Daoy (cell line): ENCODE measurements at places on chromosomes 12 and 14.

DNA sequence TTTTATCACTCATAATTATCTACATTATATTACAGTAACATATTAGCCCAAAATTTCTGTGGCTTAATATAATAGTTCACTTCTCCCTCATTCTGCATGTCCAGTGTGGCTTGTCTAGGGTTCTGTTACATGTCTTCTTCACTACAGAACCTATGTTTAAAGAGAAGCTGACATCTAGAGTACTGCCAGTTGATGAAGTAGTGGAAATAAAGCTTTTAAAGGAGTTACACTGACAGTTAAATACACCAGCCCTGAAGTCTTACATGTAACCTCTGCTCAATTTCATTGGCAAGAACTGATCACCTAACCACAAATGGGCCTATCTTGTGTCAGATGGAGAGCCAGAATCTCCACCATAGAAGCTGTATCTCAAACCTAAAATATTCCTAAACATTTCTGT, 32.9 kb downstream of the RPS6KA5 start:
- no peak for DNase-seq

GRCh38 chr12:38544330-38545066, 227.9 kb downstream of the ALG10B start:
- no peak for DNase-seq

DNA sequence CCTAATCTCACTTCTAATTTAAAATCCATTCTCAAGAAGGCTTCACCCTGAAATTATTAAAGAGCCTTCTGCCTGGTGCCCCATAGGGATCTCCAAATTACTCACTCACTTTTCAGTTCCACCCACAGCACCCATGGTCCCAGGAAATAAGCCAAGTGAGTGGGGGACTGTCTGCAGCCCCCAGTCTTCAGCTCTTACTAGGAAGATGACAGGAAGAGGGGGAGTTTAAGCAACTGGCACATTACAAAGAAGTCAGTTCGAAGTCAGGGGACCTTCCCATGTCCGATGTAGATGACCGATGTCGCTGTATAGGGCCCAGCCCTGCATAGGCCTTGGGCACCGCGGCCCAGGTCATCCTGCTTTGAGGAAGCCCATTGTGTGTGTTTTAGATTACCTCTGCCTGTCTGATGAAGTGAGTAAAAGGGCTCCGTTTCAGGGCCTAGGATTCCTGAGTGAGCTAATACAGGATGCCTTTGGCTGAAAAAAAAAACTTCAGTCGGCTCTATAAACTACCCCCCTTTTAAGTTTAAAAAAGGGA, 1.9 kb downstream of the ACTN1 start:
- DNase-seq = no peak

DNA sequence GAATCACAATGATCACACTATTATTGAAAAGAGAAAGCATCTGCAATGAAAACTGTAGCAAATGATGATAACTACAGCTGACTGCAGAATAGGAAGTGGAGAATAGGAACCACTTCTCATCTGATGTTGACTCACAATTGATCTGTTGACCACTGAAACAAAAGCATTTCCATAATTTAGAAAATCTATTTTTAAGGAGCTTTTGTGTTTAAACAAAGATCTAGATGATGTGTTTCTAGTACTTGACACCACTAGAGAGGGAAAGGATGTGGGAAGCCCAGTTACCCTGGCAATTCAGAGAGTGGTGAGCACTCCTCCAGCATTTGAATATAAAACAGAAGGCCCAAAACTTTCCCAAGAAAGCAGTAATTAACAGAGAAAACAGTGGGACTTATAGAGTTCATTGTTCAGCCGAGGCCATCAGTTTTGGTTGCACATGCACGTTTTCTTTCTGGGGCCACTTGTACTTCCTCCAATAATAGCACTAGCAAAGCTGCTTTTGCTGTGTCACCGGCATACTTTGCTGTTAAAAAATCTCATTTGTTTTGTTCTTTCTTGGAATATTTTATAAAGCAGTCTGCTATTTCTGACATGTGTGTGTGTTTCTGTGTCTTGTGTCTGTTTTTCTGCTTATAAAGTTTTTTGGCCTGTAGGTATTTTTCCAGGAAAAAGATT, 76.1 kb upstream of the HECTD1 start:
- no peak for DNase-seq

GRCh38 chr12:45674181-45674977, 55.1 kb upstream of the ARID2 start:
- peak; percentile 90 for DNase-seq

DNA sequence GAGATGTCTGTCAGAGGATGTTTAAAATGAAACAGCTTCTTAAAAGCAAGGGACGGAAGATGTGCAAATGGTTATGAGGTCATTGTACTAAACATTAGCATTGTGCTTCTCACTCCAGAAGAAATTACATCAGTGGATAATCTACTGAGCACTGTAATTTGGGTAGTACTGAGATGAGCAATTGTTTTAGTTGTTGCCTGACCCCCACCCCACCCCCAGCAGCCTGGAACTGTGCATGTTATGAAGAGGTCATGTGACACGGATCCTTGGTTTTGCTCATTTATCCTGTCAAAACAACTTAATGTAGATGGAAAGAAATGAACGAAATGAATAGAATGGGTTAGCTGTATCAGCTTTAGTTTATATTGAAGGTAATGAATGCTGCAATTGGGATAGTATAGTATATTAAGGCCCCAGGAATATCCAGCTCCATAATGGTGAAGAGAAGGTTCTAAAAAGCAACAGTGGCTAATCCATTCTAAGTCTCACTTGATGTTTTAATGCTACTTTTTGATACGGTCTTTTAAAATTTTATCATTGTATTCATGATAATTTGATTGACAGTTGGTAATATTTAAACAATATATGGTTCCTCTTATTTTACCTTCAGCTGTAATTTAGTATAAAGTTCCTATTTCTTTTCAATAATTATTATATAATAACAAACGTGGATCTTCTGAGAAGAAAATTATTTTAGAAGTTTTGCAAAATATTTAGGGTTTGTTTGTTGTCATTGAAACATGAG, 58.5 kb downstream of the WNK1 start:
- DNase-seq = no peak

GRCh38 chr12:49365542-49365941, 1.7 kb upstream of the SPATS2 start:
- DNase-seq = peak; percentile 80

GRCh38 chr12:75579552-75579951, 68.1 kb upstream of the KRR1 start:
- DNase-seq = no peak

- DNase-seq = no peak
These were observed 46.9 kb downstream of the ZFYVE21 start for GRCh38 chr14:103762541-103762940.

- no peak for DNase-seq
These were observed 1542.6 kb downstream of the AACS start for GRCh38 chr12:126607867-126608266.

- DNase-seq = peak; percentile 32
These were observed 396.1 kb downstream of the NRXN3 start for GRCh38 chr14:78566026-78566858.

- DNase-seq = no peak
These were observed 31.7 kb upstream of the INF2 start for GRCh38 chr14:104657563-104658324.

- DNase-seq = no peak
These were observed 44.4 kb downstream of the PRKCH start for GRCh38 chr14:61365667-61366212.

- DNase-seq = no peak
These were observed 116.5 kb downstream of the HMGA2 start for GRCh38 chr12:65940744-65941143.

GRCh38 chr12:12482150-12482761, 80.4 kb downstream of the DUSP16 start:
- no peak for DNase-seq

DNA sequence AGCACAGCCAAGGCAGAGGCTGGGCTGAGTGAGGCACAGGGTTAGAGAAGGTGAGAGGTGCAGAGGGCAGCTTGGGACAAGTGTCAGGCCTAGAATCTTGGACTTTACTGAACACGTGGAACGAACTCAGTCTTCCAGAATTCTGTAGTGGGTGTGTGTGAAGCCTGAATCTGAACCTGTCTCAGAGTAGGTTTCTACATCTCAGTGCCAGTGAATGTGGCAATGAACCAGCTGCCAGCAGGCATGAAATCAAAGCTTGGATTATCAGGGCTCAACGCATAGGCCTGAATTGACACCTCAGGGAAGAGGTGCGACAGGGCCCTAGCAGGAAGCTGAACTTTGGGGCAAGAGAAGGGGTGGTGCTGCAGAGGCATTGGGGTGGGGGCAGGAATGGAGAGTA, 104.6 kb downstream of the SAMD4A start:
- no peak for DNase-seq

- DNase-seq = no peak
These were observed 83.8 kb upstream of the METAP2 start for GRCh38 chr12:95390192-95390591.

GRCh38 chr12:25186038-25186787, 8.7 kb downstream of the DNAI7 start:
- DNase-seq = no peak

- DNase-seq = no peak
These were observed 581.2 kb downstream of the ALG10 start for GRCh38 chr12:34603382-34604035.

DNA sequence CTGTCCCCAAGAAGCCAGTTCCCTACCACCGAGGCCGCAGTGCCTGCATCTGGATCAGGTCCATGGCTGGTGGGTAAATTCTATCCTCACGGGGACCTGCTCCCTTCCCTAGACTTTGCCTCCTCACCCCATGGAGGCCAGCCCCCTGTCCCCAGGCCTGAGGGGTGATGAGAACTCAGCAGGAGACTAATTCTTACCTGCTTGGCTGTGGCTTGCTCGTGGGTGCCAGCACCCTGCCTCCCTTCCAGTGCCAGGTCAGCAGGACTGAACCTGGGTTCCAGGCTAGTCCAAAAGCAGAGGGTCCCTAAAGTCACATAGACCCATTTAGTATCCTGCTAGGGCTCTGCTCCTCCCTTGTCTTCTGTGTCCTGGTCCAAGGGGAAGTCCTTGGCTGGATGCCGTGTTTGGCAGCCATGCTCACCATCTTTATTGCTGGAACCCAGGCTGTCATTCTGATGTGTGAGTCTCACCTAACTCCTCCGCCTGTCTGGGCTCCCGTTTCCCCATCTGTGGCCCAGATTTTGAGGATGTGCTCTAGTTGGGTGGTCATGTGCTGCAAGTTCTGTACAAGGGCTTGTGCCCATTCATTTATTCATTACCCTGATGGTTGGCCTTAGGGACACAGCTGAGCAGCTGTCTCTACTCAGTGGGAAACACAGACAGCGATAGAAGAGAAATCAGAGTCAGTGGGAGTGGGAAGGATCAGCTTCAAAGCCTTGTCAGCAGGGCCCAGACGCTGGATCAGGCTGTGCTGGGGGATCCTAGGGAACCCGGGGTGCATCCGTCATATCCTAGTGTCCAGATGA, 949 bp downstream of the PLBD2 start:
- DNase-seq = peak; percentile 50

DNA sequence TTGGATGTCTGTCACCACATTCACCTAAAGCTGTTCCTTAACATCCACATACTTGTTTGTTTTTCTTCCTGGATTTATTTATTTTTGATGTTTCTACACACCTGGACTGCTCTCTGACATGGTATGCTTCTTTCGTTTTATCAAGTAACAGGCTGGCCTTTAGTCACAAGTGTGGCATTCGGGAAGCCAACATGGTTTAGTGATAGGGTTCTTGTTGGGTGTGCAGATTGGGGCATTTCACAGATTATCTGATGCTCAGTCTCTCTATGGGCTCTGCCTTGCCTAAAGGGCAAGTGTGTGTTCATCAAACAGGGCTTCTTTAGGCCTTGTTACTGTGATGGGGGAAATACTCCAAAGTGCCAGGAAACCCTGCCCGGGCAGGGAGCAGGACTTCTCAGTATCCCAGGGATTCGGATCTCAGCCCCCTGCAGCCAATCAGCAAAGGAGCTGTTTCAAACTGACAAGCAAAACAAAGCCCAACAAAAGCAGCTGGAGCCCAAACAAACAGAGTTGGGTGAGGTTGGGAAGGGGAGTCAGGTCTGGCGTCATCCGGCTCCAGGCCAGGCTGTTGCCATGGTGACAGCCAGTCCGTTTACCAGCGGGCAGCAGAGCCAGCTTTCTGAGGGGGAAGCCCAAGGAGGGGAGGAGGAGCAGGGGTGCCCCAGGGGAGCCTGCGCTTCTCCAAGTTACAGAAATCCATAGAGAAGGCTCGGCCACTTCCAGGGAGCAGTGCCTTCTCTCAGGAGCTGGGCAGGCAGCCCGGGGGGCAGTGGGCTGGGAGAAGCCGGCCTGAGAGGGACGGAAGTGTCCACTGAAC, 31.9 kb downstream of the FOS start:
- peak; percentile 89 for DNase-seq

GRCh38 chr14:102544046-102544746, 34.6 kb upstream of the ANKRD9 start:
- DNase-seq = no peak

DNA sequence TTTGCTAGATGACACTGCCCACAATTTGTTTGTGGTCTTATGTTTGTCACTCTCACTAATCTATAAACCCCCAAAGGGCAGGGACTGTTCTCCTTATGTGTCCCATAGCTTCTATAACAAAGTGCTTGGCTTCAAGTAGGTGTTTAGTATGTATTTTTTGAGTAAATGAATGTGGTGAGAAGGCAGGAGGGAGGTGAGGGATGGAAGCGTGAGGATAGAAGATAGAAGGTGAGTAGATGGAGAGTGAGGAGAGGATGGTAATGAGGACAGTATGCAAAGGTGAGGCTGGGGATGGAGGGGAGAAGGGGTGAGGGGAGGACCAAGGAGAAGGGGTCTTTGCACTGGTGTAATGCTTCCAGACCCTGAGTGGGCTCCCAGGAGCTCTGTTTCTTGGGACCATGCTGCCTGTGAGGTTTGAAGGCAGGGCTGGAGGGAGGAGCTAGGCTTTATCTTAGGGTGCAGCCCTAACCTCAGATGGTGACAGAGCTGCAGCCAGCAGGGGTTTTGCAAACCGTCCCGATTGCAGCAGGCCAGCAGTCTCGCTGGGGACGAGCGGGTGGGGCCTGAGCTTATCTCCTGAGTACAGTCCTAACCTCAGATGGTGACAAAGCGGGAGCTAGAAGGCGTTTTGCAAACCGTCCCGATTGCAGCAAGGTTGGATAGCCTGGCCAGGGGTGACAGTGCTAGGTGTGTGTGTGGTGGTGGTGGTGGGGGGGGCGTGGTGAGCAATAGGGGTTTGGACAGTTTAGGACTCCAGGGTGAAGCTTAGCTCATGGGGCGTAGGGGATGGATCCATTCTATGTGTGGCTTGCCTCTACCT, 6.5 kb downstream of the CEBPE start:
- DNase-seq = no peak

- peak; percentile 65 for DNase-seq
These were observed 57.0 kb downstream of the NCOR2 start for GRCh38 chr12:124510301-124510970.

GRCh38 chr12:26874501-26875296, 41.7 kb upstream of the ITPR2 start:
- DNase-seq = no peak

- DNase-seq = no peak
These were observed 261.5 kb downstream of the SUDS3 start for GRCh38 chr12:118637767-118638370.

DNA sequence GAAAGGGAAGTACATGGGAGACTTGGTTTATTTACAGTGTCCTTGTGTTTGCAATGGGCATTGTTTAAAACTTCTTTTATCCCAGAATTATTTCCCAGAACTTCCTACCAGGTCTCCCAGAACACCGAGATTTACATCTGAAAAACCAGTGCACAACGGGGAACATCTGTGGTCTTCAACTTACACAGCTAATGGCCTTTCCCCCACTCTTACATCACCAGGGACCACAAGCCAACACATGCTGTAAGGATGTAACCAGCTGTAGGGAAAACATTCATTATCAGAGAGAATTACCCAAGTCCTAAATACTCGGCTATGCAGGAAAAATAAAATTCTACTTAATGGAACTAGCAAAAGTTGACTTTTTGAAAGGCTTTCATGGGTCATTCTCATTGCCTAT, 267.6 kb downstream of the DUSP6 start:
- DNase-seq = peak; percentile 58
